ELR (cell line): ENCODE measurements at places on chromosomes 5 and 9.
A peak's percentile ranks its signal among the peaks of the same experiment; 100 is the strongest.

DNA sequence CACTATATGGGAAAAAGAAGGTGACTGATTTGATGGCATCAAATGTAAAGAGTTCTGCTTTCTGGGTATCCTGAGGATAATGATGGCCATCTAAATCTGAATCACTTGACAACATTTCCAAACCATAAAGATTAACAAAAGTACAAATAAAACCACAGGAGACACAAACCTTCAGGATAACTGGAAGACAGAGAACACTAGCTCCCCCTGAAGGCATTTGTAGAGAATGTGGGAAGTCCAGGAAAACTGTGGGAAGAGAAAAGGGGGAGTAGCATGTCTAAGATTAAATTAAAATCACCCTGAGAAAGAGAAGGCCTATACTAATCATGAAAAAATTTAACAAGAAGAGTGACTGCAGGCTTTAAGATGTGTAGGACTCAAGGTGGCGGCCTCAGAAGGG is 116.2 kb downstream of the PRELID2 start:
- peak; percentile 56 for DNase-seq

- no peak for DNase-seq
Observed at GRCh38 chr5:95027151-95027721, 257.7 kb downstream of the MCTP1 start.

DNA sequence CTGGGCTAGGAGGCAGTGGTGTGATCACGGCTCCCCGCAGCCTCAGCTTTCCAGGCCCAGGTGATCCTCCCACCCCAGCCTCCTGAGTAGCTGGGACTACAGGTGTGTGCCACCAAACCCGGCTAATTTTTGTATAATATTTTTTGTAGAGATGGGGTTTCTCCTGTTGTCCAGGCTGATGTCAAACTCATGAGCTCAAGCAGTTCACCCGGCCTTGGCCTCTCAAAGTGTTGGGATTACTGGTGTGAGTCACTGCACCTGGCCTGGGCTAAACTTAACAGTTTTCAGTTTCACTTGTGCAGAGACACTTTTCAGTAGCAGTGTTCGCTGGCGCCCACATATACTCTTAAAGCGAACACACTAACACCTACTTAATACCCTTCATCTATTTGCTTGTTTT is 205.6 kb upstream of the ZNF608 start:
- no peak for DNase-seq

DNA sequence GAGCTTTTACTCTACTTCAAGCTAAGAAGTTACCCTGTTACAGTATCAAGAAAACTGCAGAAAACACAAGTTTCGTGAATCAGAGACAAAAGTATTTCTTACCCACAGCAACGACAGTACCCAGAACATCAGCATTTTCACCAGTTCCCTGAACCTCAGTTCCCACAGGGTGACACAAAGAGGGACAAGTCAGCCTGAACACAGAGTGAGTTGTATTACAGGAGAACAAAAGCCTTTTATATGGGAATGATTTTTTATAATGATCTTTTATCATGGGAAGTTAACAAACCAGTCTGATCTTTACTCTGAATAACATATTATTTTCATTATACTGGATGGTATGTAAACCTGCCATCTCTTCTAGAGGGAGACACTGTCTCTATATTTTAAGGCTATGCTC is 139.0 kb upstream of the ITGA1 start:
- no peak for DNase-seq

- no peak for DNase-seq
Observed at GRCh38 chr5:88825584-88826315, 57.2 kb downstream of the MEF2C start.

DNA sequence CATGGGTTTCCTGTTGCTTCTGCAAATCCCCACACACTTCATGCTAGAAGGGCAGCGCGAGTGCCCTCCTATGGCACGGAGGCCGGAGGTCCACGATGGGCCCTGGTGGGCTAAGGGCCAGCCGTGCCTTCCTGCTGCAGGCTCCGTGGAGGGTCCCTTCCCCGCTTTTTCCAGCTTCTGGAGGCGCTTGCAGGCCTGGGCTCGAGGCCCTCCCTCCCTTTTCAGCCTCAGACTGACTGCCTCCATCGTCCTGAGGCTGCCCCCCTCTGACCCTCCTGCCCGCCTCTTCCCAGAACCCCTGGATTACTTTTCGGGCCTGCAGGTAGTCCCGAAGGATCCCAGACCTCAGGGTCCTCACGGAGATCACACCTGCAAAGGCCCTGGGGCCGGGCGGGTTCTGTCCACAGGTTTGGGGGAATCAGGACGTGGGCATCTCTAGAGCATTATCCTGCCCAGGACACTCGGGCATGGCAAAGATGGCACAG is 3.2 kb upstream of the TERT start:
- no peak for DNase-seq

DNA sequence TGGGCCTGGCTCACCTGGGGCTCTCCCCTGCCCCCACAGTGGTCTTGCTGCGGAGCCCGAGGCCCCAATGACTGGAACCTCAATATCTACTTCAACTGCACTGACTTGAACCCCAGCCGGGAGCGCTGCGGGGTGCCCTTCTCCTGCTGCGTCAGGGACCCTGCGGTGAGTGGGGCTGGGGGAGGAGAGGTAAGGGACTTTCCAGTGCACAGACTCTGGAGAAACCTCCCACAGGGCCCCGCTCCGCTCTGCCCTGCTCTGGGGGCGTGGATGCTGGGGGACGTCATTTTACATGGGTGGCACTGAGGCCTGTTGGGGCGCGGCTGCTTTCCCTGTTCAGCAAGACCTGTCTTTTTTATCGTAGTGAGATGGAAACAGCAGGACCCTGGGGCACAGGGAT is 7.6 kb downstream of the TSPAN17 start:
- DNase-seq: no peak

DNA sequence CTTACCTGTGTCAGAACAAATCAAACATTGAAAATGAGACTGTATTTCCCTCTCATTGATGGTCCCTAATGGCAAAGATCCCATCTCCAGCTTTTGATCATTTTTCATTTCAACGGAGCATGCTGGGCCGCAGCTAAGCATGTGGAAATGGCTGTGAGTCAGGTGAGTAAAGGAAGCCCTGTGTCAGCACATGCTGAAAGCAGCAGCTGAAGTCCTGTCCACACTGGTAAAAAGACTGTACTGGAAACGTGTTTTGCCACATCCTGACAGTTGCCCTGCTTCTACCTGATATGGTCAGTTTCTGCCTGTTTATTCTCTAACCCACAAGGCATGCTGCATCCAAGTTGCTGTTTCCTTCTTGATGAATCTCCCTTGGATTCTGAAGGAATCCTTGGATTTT is 330.1 kb downstream of the EFNA5 start:
- DNase-seq: no peak

- no peak for DNase-seq
Observed at GRCh38 chr5:91311168-91311696, 71.9 kb downstream of the ARRDC3 start.

- no peak for DNase-seq
Observed at GRCh38 chr9:119050281-119050680, 319.0 kb downstream of the BRINP1 start.
